Bronchial smooth muscle cell (primary cell): ENCODE measurements at places on chromosomes 5 and 9. TPM values are rescaled to one million over a fixed set of nuclear protein-coding genes. Genes with fewer than 3 reads are reported as not detected.

The MYORG gene
- 0.43 and 0.63 TPM in 2 replicates for total RNA-seq

The IRGM gene
- under 0.01 and 0.09 TPM in 2 replicates for total RNA-seq

The PCDHB4 gene
- 0.94 TPM in 1 of 2 replicates, not detected in the other for total RNA-seq

The SOHLH1 gene
- not detected in 2 replicates for total RNA-seq

The IL31RA gene
- total RNA-seq = 0.63 and 0.77 TPM in 2 replicates

The FCN1 gene
- total RNA-seq = not detected in 2 replicates

The CTSV gene
- total RNA-seq = 0.16 and 0.34 TPM in 2 replicates

The SHOC1 gene
- under 0.01 TPM in 1 of 2 replicates, not detected in the other for total RNA-seq

The OR1L4 gene
- total RNA-seq = not detected in 2 replicates

The GHR gene
- total RNA-seq = 2.5 and 3.5 TPM in 2 replicates

The OGN gene
- total RNA-seq = 43.5 and 59.9 TPM in 2 replicates

The CXCL14 gene
- total RNA-seq = not detected in 2 replicates
